CD4-positive, alpha-beta T cell (primary cell): ENCODE measurements at places on chromosomes 2 and 18. TPM values are rescaled to one million over a fixed set of nuclear protein-coding genes. Genes with fewer than 3 reads are reported as not detected.

- no peak overlapping the region for H3K27ac ChIP-seq
- no peaks in the 10 kb centered on the region for H3K4me1 ChIP-seq
- DNase-seq, result no peak
- no peaks in the 10 kb centered on the region for H3K36me3 ChIP-seq
Observed at GRCh38 chr18:11823545-11823944, 27.7 kb upstream of the CHMP1B start.

GRCh38 chr2:122469147-122469546, 713.7 kb downstream of the TSN start:
- no peak for DNase-seq
- no peak overlapping the region for H3K4me3 ChIP-seq
- no peaks in the 10 kb centered on the region for H3K4me1 ChIP-seq
- no peaks in the 10 kb centered on the region for H3K27me3 ChIP-seq
- no peak overlapping the region for H3K27ac ChIP-seq

RAX gene
- not detected for total RNA-seq

ILKAP gene
- 143 TPM for total RNA-seq

GRCh38 chr2:25881764-25882163, 3.5 kb upstream of the ASXL2 start:
- H3K27me3 ChIP-seq, result no peaks in the 10 kb centered on the region
- peaks cover 8% of the 10 kb centered on the region for H3K4me1 ChIP-seq
- H3K27ac ChIP-seq, result no peak overlapping the region
- DNase-seq, result no peak
- H3K36me3 ChIP-seq, result no peaks in the 10 kb centered on the region
